Activated T-helper 1 cell treated with Interleukin-2 at 50 U/mL for 16 hours (primary cell): ENCODE measurements at places on chromosomes 3 and 15.

DNA sequence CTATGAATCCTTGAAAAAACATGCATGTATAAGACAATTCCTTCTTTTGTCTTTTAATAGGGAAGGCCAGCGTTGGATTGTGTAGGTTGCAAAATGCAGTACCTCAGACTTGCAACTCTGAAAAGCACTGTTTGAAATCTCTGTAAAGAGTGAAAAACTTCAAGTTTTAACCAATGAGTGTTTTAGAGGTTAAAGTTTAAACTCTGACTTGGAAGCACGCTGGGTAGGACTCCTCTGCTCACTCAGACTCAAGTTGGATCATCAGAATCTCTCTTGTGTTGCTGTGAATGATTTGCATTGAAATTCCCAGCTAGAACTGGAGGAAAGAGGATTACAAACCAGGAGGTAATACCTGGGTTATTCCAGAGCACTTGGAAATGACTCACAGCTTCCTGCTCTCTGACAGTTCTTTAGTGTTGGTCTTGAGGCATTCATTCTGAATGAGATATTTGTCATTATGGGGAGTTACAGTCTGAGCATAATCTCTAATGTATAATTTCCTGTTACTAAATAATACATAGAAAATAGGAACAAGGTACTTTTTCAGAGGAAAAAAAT lies 49.1 kb downstream of the PLS1 start:
- DNase-seq, result no peak

- DNase-seq, result no peak
Measured at GRCh38 chr3:178236555-178237277, 299.5 kb upstream of the KCNMB2 start.

DNA sequence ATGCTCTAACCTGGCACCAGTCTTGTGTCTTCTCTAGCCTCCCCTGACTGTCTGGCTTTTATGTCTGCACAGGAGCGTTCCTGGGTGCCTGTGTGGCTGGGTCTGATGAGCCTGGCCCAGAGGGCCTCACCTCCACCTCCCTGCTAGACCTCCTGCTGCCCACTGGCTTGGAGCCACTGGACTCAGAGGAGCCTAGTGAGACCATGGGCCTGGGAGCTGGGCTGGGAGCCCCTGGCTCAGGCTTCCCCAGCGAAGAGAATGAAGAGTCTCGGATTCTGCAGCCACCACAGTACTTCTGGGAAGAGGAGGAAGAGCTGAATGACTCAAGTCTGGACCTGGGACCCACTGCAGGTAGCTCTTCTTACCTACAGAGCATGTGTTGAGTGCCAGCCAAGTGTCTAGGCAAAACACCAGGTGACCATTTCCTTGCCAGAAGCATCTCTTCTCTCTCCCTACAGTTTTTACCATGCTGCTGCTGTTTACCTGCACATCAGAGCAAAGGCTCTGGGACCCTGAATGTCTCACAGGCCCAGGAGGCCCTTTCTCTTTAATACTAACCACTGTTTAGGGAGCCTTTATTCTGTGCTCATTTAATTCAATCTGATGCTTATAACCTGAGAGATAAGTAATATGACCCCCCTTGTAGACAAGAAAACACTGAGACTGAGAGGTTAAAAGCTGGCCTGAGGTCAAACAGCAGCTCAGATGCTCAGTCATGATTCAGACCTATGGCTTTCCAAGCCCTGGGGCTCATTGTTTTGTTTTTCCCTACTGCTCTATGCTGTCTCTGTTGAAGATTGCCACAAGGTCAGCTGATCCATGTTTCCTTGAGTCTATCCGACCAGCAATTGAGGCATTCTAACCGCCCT lies 10.4 kb downstream of the PODXL2 start:
- DNase-seq, result no peak

DNA sequence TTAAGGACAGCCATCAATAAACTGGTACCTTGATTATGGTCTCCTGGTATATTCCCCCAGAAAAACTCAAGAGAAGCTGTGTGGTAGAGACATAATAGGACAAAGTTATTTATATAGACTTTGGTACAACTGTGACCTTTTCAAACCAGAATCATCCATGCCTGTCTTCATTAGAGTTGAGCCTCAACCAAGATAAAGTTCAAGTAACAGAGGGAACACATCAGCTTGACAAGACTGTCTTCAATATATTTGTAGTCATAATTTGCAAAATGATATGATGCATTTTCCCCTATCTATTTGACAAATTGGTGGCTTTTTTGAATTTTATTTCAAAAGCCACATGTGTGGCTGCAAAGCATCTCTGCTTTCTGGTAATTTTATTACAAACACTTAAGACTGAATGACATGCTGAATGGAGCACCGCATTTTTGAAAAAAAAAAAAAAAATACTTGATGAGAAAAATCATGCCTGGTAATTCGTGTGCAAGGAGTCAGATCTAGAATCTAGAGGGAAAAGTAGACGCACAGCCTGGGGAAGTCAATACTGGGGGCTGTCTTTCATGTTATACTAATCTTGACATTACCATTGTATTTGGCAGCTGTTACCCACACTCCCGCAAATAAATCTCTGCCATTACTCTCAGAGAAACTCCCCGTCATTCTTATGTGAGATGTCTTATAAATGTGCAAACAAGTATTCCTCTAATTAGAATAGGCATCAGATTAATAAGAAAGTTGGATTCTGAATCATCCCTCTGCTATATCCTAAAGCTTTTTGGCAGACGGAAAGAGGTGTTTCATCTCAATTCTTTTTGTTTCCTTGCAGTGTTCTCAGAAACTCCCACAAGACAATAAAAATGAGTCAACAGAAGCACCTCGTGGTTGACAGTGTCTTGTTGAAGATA lies 554.8 kb upstream of the CBLB start:
- DNase-seq, result no peak

DNA sequence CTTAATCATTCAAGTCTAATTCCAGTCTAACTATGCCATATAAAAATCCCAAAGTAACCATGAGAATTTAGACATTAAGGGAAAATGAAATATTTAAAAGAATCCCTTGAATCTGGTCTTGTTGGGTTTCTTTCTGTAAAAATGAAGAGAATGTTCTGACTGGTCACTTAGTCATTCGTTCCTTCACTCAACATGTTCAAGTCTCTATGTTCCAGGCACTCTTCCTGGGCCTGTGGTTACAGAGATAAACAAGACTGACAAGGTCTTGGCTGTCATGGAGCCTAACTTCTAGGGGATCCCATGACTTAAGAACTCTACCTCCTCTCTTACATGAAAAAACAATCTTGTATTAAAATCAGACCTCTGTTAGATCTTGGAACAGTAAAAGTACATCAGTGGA lies 638.6 kb upstream of the TBL1XR1 start:
- DNase-seq, result no peak

- DNase-seq, result no peak
Measured at GRCh38 chr3:30502051-30502741, 104.2 kb upstream of the TGFBR2 start.

DNA sequence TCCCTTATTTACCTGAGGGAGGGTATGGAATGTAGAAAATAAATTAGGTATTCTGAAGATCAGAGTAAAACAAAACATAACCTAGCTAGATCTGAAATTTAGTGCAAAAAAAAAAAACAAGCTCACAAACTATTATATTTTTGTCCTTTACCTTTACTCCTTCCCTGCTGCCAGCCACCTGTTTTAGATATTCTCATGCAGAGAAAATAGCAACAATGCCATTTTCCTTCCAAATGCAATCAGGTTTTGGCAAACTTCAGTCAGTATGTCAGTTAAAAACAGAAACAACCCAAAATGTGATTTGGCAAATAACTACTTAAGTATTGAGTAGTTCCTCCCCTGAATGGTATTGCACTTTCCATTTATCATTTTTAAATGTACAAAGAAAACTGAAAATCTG lies 35.8 kb downstream of the PEAK1 start:
- no peak for DNase-seq

- DNase-seq, result no peak
Measured at GRCh38 chr3:154886437-154886836, 193.7 kb upstream of the MME start.

DNA sequence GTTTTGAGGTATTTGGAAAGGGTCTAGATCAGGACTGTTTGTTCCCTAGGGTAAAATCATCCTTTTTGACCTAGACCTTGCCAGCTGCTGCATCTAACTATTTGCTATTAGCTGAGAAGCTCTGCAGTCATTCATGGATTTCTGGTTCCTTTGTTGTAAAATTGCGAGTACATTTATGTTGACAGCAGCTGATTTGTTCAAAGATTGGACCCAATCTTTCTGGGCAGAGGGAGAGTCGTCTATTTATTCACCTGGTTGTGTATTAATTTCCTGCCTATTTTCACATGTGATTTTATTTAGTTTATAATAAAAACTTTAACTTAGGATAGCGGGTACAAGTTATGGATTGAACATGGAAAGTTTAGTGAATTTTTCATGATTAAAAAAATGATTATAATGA lies 236.3 kb downstream of the CNTN4 start:
- no peak for DNase-seq

DNA sequence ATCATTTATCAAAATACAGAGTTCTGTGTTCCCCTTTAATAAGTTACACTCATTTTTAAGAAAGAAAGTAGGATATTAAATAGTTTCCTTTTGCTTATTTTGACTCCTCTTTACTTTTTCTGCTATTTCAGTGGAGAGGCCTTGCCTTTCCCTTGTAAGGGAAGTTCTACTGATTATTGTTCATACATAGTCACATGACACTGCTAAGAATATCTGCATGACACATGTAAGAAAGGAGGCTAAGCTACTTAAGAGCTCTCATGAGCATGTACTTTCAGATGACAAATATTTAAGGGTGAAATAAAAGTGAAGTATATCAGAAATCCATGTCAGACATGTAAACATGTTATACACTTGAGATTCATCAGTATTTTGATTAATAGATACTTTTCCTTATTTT lies 39.0 kb downstream of the MYRIP start:
- no peak for DNase-seq

DNA sequence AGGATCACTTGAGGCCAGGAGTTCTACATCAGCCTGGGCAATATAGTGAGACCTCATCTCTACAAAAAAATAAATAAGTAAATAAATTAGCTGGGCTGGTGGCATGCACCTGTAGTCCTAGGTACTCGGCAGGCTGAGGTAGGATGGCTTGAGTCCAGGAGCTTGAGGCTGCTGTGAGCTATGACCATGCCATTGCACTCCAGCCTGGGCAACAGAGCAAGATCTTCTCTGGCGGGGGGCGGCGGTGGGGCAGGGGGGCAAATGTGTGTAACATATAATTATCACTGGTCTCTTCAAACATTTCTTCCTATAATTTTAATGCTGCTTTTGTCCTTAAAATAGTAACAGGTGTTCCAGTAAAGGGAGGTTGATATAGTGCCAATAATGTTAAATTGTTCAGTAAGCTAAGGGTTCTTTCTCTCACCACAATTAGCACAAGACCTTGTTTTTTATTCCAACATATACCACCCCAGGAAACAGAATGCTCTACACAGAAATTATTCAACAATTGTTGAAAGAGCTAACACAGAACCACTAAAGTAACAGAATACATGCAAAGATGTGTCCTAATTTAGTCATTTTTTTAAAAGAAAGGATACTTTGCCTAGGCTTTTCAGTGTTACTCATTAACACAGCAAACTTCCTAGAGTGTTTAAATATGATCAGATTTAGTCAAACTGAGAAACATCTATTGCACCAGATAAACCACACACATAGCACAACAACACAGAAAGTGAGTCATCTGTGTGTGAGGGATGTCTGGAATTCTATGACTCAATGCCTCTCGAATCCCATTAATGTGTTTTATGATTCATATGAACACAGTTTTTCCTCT lies 29.1 kb downstream of the ANKRD28 start:
- no peak for DNase-seq

DNA sequence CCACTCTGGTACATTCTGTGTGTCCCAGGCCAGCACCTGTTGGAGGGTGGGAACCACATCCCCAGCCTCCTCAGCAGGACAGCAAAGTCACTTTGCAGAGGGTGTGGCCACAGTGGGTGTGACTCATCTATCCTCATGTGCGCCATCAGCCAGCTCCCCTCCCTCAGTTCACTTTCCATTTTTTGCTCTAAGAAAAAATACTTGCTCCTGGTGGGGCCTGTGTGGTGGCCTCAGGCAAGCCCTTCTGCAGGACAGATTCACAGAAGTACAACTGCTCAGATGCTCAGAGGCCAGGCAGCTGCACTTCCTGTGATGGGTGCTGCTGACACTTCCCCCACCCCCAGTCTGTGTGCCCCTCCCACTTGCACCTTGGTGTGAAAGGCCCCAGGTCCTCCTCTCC lies 78.3 kb upstream of the ALDH1L1 start:
- no peak for DNase-seq

- no peak for DNase-seq
Measured at GRCh38 chr3:29406291-29406832, 125.5 kb downstream of the RBMS3 start.

GRCh38 chr3:141335531-141336061 lies 32.7 kb upstream of the ZBTB38 start:
- DNase-seq, result no peak

DNA sequence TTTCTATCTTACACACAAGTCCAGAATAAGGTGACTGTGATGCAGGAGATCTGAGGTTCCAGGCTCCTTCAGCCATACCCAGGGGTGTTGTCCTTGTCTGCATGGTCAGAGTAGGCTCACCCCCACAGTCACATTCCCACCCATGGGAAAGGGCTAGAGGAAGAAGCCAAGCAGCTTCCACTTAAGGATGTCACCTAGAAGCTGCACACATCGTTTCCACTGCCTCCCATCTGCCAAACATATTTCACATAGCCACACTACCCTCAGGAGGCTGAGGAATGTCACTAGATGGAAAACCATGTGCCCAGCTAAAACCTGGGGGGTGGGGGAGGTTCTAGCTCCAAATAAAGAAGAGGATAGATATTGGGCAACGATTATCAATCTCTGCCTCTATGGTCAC lies 58.1 kb downstream of the TMEM39A start:
- DNase-seq, result no peak

DNA sequence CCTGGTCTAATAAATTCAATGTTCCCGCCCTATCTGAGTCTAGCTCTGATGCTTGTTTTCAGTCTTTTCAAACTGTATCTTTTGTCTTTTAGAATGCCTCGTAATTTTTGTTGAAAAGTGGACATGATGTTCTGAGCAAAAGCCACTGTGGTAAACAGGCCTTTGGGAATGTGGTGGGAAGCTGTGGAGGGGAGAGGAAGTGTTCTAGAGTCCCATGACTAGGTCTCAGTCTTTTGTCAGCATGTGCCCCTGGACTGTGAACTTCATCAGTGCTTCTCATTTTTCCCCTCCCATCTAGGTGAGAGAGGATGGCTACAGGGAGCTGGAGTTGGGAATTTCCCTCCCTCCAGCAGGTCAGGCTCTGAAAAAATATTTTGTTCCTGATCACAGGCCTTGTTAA lies 33.7 kb downstream of the SUSD5 start:
- DNase-seq, result no peak

GRCh38 chr3:102136183-102136582 lies 286.9 kb downstream of the NFKBIZ start:
- DNase-seq, result no peak

- no peak for DNase-seq
Measured at GRCh38 chr3:174116421-174116820, 718.9 kb downstream of the NLGN1 start.
